ENCODE measurements at places on chromosomes 6 and 20.

DNA sequence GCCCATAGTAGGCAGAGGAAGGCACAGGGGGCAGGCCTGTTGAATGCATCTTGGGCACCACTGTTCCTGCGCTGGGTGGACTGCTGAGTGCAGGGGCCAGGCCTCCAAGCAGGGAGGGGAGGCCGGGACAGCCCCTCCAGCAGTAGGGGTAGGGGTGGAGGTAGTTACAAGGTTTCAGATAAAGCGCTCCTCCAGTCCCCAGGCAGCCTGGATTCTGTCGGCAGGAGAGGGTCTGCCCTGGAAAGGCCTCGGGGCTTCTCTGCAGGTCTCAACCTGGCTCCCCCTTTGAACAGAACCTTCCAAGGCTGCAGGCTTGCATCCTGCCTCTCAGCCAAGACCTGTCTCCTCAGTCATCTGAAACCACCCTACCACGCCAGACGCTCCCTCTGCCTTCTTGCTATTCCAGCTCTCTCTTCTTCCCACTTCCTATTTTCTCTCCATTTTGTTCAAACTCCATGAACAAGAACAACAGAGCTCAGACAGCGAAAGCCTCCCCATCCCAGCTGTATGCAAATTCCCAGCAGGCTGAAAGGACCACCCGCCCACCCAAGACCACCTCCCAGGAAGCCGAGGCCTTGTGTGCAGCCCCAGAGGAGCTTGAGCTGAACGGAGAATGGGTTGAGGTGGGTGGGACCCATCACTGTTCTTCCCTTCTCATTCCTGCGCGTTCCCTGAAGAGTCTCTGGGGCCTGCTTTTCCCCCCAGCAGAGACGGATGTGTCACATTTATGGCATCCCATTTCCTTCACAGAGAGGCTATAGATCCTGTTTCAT lies 1.4 kb downstream of the MLN start:
- DNase-seq, result no peak

DNA sequence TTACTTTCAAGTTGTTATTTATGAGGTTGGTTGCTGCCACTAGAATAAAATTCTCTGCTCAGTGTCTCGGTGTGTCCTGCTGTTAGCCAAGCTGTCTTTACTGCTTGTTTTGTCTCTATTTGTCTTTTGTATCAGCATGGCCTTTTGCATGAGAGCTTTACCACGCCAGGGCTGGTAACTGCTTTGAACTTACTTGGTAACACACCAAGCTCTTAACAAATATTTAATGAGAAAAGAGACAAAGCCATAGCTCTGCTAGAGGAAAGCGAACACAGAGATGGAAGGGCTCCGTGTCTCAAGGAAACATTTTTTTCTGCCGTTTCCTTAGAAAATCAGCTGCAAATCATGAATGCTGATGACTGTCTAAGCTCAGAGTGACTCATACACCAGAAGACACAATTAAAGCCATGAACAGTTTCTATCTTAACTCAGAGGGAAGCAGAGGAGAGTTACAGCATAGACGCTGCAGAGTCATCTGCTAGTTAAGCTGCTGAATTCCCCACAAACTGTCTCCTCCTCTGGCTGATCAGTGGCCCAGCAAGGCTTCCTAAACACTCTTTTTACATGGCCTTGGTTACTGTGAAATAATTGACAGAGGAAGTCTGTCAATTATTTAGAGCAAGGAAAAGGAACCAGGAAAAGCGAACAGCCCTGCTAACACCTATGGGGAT lies 44.8 kb downstream of the AGPAT4 start:
- DNase-seq, result peak; percentile 90

DNA sequence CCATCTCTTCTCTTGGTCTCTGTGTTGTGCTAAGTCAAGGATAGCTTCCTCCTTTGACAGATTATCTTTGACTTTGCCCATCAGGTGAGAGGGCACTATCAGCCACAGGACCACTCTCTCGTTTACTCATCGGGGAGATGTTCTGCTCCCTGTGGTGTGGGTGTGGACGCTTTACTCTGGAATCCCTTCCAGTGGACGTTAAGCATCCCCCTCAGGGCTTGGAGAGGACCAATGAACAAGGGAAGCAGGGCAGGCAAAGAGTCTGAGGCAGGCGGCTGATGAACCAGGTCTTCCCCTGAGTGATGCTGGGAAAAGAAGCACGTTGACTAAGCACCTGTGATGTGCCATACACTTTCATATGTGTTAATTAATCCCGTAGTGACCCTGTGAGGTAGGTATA lies 21.0 kb upstream of the RNF24 start:
- no peak for DNase-seq

DNA sequence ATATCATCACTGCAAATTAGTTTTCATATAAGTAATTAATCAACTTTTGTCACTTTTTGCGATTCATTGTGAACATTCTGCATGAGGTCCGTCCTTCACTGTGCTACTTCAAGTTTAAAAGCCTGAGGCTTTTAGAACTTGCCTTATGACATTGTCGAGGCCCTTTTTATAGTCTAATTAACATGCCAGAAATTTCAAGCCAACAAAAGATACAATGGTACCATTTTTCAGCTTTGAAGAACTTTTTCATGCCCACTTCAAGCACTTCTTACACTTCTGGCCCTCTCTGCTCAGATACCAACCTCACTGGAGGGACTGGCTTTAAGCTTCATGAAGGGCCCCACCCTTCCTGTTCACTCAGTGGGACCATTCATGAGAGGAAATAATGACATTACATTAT lies 323.1 kb downstream of the TPBG start:
- DNase-seq, result no peak

DNA sequence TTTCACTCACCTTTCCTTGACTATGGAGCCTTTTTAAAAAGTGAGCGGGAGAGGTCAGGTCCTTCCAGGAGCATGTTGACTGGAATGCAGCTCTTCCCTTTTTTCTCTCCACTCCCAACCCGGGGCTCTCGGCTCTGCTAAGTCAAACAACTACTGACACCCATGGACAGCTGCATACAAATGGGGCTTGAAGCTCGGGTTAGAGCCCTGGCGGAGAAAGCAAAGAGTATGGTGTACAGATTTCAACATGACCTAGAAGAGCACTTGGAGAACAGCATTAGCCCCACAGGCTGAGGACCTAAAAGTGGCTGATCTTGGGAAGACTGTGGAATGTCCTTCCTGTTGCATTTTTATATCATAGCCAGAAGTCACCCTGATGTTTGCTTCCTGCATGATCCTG lies 162.0 kb upstream of the STMND1 start:
- no peak for DNase-seq

GRCh38 chr20:62670998-62671397 lies 28.7 kb downstream of the SLCO4A1 start:
- no peak for DNase-seq

DNA sequence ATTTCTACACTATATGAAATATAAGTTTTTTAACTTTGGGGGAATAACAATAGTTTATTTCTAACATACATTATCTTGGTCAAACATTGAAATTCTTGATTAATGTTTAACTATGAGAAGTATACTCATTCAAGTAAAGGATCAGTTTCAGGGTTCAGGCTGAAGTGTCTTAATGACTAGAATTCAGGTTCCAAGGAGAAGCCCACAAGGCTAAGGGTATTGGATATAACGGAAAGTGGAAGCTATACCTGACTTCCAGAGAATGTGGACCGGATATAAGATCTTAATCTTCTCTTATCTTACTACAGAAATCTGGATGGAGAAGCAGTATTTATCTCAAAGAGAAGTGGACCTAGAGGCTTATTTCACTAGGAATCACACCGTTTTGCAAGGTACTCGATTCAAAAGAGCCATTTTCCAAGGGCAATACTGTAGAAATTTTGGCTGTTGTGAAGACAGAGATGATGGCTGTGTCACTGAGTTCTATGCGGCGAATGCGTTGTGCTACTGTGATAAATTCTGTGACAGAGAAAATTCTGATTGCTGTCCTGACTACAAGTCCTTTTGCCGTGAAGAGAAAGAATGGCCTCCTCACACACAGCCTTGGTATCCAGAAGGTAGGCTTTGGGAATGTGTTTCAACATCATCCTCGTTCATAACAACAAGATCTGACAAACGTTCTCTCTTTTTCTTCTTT lies at the start of gene TINAG:
Gene TINAG, plus strand, starts transcription at position 153 of the 697 bp plus-strand sequence. Its CDS starts 110 bp downstream, at position 263.
- no peak for DNase-seq

DNA sequence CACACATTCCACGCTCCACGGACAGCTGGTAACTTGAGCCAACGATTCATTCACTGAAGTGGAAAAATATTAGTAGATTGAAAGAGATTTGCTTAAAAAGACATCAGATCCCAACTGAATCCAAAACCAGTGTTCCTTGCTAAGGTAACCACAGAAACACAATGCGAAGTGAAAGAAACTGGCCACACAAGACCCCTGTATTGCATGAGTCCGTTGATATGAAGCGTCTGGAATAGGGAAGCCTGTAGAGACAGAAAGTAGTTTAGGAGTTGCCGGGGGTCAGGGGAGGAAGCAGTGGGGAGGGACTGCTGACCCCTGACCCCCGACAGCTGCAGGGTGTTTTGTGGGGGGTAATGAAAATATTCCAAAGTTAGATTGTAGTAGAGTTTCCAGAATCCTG lies 10.0 kb downstream of the PCK1 start:
- DNase-seq, result no peak

DNA sequence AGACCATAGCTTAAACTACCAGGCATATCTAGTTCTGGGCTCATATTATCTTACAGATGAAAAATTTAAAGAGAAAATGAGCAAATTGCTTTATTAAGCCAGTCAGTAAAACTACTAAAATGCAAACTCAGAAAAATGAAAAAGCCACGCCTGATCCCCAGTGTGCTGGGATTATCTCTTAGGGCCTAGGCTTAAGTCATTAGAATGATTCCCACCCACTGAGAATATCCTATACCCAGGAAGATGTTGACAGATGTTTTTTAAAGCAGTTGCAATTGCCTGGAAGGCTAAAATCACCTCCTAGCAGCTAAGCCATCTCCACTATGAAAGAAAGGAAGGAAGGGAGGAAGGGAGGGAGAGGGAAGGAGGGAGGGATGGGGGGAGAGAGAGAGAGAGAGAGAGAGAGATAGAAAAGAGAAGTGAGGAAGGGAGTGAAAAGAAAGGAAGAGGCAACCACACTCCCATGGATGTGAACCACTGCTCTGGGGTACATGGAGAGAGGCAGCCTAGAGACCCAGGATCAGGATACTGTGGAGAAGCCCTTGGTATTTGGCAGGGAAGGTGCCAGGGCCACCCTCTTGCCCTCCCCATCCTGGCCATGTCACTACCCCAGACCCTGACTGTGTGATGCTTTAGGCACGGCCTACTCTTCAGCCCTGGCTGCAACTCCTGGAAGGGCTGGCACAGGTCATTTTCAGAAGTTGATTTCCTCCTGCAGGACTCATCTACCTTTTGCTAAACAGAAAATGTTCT lies 21.9 kb downstream of the NEDD9 start:
- no peak for DNase-seq

All from HCEC 1CT (cell line).